Activated naive CD4-positive, alpha-beta T cell (primary cell): ENCODE measurements at places on chromosomes 2 and 18.

- DNase-seq = no peak
Observed at GRCh38 chr2:42954227-42954962, 162.0 kb upstream of the HAAO start.

- no peak for DNase-seq
Observed at GRCh38 chr2:8676921-8677645, 4.8 kb upstream of the ID2 start.

DNA sequence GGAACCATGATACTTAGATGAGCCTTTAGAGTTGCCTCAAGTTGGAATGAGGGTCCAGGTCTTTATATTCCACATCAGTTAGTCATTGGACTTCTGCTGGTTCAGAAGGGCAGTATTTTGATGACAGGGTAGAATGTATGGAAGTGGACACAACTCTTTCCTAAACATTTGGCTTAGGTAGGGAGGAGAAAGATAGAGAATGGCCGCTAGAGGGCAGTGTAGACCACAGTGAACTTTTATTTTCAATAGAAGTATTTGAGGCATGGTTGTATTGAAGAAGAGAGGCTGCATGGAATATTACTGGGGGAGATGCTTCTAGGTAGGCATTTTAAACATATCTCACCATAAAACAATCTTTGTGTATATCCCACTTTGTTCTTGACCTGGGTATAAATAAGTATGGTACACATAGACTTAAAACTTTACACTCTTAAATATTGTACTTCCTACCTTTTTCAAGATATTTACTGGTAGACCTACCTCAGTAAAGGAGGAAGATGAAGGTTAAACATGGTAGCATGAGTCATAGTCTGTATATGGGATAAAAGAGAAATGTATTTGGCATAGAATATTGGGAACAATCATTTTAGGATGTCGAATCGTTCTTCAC, 497.6 kb upstream of the FAM98A start:
- DNase-seq = no peak

GRCh38 chr18:191725-192124, 33.4 kb downstream of the USP14 start:
- no peak for DNase-seq

DNA sequence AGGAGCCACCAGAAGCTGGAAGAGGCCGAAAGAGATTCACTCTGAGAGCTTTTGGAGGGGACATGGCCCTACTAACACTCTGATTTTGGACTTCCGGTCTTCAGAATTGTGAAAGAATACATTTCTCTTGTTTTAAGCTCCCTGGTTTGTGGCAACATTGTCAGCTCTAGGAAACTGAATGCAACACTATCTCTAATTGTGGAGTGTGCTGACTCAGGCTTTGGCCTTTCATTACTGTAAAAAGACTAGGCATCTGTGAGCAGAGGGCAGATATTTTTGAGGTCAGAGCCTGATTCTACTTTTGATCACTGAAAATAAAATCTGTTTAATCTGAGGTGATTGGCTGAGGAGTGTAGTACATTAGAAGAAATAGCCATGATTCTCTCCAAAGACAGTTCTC, 185.4 kb upstream of the FAM98A start:
- no peak for DNase-seq

- no peak for DNase-seq
Observed at GRCh38 chr2:3462493-3463104, 56.7 kb downstream of the ADI1 start.

GRCh38 chr2:67945940-67946339, 116.9 kb downstream of the C1D start:
- DNase-seq = no peak

GRCh38 chr2:1854729-1855547, 110.6 kb upstream of the PXDN start:
- DNase-seq = no peak

DNA sequence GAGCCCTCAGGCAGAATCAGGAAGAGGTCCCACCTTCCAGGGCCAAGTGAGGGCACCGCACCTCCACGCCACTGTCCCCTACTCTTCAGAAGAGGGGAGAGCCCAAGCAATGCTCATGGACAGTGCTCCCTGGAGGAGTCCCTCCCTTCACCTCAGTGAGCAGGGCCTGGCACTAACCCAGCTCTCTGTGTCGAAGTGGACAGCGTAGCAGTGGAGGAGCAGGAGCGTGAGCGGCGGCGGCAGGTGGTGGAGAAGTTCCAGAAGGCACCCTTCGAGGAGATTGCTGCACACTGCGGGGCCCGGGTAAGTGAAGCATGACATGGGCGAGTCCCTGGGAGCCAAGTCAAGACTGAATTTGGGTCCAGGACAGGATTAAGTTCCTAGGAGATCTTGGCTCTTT, 16.7 kb downstream of the POMC start:
- DNase-seq = no peak

GRCh38 chr2:48452108-48452507, 77.8 kb upstream of the STON1 start:
- no peak for DNase-seq

DNA sequence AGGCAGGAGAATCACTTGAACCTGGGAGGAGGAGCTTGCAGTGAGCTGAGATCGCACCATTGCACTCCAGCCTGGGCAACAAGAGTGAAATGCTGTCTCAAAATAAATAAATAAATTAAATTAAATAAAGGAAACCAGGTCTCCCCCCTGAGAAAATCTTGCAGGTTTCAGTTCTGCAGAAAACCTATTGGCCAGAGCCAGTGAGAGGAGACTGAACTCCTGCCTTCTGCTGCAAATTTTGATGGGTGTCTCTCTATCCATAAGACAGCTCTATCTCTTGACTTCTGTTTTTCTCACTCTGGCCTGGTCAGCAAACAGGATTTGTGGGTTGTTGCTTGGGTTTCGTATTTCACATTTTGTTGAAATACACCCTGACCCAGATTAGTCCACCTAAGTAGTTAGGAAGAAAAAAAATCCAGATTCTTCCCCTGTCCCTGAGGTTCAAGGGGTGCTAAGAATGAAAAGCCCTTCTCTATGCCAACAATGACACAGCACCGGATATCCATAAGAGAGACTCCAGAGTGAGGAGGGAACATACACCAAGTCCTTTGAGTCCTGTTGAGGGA, 86.7 kb upstream of the MAP4K4 start:
- DNase-seq = no peak

- DNase-seq = no peak
Observed at GRCh38 chr2:237660381-237660900, 33.1 kb downstream of the LRRFIP1 start.

- DNase-seq = no peak
Observed at GRCh38 chr2:204365811-204366210, 179.5 kb upstream of the PARD3B start.

- no peak for DNase-seq
Observed at GRCh38 chr18:5284808-5285207, 10.7 kb downstream of the ZBTB14 start.

DNA sequence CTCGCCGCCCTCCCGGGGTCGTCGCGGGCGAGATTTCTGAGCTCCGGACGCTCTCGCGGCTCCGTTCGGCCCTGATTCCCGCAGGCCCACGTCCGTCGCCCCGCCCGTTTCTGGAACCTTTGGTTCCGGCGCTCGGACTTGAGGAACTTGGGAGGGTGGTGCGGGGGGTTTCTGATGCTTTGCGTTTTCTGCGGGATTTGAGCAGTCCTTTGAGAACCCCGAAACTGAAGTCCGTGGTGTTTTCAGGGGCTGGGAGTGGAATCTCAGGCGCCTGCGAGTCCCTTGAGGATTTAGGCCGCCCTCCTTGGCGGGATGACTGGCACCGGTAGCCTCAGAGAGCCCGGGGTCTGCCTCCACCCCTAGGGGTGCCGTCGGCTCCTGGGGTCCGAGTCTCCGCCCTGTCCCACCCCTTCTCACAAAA, 336 bp downstream of the THNSL2 start:
- DNase-seq = no peak

DNA sequence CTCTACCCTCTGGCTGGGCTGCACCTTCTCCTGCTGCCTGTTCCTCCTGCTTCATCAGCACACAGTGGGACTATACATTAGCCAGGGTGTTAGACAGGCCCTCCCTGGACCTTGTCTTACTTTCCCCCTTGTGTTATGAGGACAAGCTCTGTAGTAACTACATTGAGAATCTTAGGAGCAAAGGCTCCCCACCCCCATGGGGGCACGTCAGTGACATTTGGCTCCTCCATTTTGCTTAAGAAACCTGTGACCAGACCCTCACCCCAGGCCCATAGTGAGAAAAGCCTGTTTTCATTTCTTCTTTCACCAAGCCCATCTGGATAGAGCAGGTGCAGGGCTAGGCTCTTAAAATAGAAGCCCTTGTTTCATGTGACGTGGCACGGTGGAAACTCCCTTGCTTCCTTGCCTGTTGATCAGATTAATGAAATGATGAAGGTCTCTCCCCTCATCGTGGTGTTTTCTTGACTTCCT, 146.7 kb downstream of the RPIA start:
- no peak for DNase-seq

DNA sequence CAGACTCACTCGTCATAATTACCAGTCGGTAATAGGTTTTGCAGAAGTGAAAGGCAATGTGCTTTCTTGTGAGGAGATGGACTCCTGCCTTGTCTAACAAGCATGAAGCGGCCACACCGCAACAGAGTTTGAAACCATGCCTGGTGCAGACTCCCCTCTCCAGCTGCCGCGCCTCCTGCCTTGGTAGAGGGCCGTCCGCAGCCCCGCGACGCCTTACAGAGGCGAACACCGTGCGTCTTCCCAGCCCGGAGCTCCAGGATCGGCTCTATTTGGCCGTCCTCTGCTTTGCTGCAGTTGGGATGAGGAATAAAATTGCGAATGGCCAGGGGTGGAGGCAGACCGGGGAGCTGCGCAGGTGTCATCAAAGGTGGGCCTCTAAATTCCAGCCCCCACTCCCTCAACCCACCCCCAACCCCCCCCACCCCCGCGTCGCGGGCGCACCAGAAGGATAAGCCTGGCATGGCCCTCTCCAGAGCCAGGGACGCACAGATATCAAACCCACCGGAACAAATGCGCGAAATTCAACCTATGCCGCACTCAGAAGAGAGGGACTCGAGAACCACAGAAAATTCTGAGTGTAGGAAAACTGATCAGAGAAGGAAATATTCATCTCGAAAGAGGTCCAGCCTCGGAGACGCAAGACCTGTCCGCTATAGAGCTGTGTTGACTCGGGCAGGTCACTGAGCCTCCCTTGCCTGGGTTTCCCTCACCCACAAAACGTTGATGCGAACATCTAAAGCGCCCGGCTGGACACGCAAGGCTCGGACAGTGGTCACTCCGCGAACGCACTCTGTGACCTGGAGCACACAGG, 1.1 kb downstream of the TRABD2A start:
- no peak for DNase-seq

GRCh38 chr2:217914878-217915277, 87.9 kb downstream of the TNS1 start:
- DNase-seq = no peak

- no peak for DNase-seq
Observed at GRCh38 chr2:195343942-195344530, 313.0 kb upstream of the SLC39A10 start.

DNA sequence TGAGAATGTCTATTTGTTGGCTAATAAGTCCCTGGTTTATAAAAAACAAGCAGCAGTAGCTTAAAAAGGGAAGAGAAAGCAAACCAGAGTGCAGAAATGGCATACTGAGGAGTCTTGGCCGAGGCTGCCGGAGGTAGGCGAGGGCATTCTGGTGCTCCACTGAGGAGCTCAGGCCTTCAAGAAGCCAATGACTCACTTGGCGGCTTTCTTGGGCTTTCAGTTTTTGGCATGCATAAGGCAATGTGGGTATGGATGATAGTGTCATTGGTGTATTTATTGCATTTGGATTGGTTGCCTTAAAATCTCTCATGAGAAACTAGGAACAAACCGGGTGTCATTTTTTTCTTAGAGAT, 119.6 kb upstream of the ARL5A start:
- DNase-seq = no peak

DNA sequence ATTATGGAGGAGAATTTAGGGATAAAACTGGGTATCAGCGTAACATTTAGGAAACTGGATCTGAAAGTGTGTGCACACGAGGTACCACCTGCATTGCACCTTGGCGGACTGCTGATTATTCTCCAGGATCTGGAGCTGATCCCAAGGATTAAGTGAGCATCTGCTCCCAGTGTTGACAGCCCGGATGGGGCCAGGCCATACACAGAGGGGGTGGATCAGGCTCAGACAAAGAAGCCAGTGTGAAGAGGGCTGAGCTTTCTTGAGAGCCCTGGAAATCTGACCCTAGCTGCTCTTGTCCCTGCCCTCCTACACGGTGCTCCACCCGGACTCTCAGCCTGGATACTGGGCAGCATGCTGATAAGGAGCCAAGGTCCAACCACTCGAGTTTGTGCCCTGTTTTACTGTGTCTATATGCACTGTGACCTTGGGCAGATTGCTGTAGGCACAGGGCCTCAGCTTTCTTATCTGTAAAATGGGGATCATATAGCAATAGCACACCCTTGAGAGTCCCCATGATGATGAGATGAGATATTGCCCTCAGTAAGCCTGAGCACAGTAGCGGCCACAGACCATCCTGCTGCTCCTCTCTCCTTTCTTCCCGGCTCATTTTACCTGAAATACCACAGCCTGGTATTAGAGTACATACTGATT, 396.8 kb upstream of the CELF4 start:
- no peak for DNase-seq

- DNase-seq = no peak
Observed at GRCh38 chr2:70541481-70542020, 12.1 kb downstream of the TGFA start.

DNA sequence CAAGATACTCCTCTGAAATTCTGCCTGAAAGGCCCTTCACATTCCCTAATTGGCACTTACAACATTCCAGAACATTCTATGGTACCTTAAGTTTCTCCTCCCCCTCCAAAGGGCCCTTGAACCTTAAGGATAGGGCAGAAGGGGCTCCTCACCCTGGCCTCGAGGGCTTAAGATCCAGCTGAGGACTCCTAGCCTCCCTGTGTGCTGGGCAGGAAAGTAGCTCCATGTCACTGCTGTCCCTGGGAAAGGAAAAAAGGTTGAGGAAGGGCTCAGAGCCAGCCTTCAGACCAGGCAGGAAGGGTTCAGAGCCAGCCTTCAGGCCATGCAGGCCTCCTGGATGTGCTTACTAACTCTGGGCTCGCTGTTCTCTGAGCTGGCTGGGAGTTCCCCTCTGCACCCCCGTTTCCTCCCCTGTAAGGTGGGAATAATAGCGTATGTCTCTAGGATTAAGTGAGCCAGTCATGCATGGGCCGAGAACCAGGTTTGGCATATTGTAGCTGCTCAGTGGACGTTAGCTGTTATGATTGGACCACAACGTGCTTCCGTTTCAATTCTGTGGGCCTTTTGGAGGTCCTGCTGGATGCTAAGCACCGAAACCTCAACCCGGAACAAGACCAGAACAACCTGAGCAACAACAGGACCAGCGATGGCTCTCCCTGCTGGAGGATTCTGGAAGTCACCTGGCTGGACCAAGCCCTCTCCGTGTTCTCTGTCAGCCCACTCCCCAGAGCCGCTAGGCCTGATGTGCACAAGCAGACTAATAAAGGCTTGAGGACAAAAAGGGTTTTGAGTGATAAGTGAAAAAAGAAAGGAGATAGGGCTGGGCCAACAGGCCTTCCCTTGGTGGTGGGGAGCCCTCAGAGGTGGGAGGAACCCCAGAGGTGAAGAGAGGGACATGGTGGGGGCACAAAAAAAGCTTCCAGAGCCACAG, 1.0 kb upstream of the B3GNT7 start:
- DNase-seq = no peak

GRCh38 chr2:171124541-171124940, 36.2 kb downstream of the TLK1 start:
- no peak for DNase-seq
